ENCODE measurements at places on chromosomes 12 and 14.

DNA sequence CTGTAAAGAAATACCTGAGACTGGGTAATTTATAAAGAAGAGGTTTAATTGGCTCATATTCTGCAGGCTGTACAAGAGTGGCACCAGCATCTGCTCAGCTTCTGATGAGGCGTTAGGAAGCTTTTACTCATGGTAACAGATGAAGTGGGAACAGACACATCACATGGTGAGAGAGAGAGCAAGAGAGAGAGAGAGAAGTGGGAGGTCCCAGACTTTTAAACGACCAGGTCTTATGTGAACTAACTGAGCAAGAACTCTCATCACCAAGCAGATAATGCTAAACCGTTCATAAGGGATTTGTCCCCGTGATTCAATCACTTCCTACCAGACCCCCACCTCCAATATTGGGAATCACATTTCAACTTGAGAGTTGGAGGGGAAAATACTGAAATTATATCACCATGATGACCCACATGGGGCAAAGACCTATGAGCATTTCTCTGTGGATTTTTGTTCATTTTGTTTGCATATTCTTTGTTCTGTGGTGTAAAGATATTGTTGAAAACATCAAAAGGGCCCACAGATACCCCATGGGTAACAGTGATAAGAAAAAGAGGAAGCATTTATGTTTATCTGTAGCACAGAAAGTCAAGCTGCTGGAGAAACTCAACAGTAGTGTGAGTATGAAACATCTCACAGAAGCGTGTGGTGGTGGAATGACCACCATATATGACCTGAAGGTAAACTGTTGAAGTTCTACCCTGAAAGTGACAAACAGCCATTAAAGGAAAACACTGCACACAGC is 135.2 kb upstream of the PDE3A start:
- DNase-seq: no peak

- DNase-seq: no peak
These were observed 88.9 kb upstream of the MED13L start for GRCh38 chr12:116366456-116366776.

GRCh38 chr14:74502236-74503019 is 8.9 kb downstream of the ISCA2 start:
- no peak for DNase-seq

- DNase-seq: no peak
These were observed 235.6 kb upstream of the RPL10L start for GRCh38 chr14:46887144-46887543.

DNA sequence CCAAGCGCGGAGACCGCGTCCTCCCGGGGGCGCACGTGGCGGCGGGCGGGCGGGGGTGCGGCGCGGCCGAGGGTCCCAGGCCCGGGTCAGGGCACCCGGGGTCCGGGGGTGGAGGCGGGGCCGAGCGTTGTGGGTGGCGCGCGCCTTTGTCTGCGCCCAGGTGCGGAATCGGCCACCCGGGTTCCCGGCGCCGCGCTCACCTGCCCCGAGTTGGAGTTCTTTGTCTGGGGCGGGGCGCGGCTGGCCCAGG is 50.1 kb downstream of the LRCOL1 start:
- DNase-seq: no peak

- no peak for DNase-seq
These were observed 127.0 kb downstream of the TSPAN9 start for GRCh38 chr12:3204143-3204542.

Measured in hippocampal formation (tissue), 2 donors.